ENCODE measurements at places on chromosomes 4 and X.

DNA sequence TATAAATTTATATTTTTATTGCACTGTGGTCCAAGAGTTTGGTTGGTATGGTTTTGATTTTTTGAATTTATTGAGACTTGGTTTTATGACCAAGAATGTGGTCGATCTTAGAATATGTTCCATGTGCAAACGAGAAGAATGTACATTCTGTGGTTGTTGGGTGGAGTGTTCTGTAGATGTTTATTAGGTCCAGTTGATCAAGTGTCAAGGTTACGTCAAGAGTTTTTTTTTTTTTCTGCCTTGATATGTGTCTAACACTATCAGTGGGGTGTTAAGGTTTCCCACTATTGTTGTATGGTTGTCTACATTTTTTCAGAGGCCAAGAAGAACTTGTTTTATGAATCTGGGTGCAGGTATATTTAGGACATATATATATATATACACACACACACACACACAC lies 10.8 kb downstream of the ETDB start:
- DNase-seq, result no peak

GRCh38 chr4:789571-790465 lies 36.1 kb downstream of the CPLX1 start:
- no peak for DNase-seq

DNA sequence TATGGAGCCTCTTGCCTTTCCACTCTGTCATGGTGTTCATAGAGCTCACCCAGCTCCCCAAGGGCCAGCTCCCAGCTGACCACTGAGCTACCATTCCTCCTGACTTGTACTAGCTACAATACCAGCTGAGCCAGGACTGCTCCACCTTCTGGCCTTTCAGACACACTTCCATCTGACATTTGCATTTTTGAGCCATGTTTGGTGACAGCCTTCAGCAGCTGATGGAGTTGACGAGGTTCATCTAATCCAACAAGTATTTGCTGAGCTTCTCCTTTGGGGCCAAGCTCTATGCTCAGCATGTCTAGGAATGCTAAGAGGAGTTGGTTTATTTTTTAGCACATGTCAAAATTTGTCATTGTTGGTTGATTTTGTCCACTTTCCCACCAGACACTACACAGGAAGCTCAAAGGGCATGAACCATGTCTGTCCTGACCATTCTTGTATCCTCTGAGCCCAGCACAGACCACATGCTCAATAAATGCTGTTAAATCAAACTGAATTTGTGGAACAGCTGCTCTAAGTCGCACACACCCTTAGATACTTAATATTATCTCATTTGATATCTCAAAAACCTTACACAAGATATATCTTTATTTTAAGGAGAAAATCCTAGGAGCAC lies 142.6 kb upstream of the PPARGC1A start:
- no peak for DNase-seq

DNA sequence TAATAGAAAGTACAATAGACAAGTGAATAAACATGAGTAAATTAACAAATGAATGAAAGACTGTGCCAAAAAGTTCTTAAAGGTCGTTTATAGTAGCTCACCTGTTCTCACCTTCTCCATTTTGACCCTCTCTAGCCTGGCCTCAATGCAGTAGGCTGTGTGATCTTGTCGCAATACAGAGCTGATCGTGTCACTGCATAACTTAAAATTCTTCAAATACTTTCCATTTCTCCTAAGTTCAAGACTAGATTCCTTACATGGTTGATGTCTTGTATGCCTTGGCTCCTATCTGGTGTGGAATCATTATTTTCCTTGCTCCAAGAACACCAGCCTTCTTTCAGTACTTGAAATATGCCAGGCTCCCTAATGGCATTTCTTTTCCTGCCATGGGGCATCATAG lies 9.5 kb upstream of the GABRA2 start:
- no peak for DNase-seq

DNA sequence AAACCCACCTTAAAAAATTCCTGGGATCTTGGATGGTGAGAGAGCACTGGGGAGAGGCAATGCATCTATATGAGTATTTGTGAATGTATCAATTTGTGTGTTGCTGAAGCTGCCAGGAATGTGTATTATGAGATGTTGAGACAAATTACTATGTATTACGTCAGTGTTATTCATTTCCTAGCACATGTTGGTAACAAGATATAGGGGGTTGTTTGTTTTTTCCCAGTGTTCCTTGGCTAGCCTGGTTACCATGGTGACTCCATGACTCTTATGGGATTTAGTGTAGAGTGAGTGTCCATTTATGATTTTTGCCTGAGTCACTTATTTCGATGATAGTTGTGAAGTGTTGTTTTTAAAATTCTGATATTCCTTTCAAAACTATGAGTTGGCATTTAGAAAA lies 65.6 kb downstream of the RAB40A start:
- DNase-seq, result no peak
